ENCODE measurements at places on chromosomes 12 and 14.

GRCh38 chr12:508145-508544, 48.4 kb downstream of the B4GALNT3 start:
- no peak for DNase-seq

GRCh38 chr12:2395354-2395977, 342.7 kb downstream of the CACNA1C start:
- peak; percentile 5 for DNase-seq

DNA sequence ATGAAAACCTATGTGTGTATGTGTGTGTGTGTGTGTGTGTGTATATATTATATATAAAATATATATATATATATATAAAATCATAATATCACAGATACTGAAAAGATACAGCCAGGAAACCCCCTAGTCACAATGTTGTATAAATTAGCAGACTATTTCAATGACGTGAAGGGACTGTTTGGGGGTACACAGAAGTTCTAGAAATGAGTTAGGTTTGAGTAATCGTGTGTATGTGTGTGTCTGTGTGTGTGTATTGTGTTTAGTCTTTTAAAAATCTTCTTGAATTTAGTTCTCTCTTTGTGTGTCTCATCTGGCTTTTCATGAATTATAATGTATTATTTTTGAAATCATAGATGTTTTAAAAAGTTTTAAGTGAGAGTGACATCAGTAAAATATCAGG, 21.9 kb downstream of the ADAM21 start:
- DNase-seq, result no peak

DNA sequence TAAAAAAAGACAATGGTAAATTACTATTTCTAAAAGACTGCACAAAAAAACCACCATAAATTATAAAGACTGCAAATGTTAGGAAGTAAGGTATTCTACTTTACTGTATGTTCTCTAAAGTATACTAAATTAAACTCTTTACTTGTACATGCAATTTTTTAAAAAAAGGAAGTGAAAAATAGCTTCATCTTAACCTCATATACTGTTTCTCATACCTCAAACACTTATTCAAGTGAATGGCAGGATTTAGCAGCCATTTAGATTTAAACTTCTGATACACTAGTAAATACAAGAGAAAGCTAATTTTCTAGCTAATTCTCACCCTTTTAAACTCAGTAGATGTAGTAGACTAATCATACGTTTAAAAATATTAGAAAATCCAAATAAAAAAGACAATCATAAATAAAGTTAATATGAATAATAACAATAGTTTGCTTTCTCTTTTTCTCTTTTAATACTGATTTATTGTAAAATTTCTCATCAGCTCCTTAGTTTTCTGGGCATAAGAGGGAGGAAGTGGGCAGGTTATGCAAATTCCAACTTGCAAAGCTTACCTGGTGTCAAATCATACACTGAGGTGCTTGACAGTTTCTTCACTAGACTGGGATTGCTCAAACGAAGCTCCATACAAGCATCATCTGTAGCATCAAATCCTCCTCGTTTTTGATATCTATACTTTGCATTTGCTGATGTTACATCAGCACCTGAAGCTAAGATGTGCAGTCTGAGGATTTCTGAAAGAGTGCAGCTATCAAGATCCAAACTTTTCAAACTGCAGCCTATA, 71.0 kb upstream of the CFL2 start:
- DNase-seq, result no peak

DNA sequence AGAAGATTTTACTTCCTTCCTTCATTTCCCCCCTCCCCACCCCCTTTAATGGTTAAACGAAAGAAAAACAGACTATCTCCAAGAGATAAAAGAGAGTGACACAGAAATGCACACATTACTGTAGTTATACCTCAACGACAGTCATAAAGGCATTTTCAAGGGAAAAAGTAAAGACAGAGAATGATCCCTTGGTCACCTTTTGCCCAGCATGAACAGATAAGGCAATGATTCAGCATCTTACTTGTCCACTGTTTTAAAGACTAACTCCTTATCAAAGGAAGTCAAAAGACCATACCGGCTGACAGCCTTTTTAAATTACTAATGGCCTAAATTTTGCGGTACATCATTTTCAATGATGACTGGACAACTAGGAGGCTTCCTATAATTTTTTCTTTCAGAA, 326.6 kb downstream of the PAWR start:
- DNase-seq, result no peak

- DNase-seq, result no peak
Observed at GRCh38 chr14:46734286-46734685, 82.7 kb upstream of the RPL10L start.

GRCh38 chr14:59217011-59217410, 28.5 kb downstream of the DAAM1 start:
- no peak for DNase-seq

DNA sequence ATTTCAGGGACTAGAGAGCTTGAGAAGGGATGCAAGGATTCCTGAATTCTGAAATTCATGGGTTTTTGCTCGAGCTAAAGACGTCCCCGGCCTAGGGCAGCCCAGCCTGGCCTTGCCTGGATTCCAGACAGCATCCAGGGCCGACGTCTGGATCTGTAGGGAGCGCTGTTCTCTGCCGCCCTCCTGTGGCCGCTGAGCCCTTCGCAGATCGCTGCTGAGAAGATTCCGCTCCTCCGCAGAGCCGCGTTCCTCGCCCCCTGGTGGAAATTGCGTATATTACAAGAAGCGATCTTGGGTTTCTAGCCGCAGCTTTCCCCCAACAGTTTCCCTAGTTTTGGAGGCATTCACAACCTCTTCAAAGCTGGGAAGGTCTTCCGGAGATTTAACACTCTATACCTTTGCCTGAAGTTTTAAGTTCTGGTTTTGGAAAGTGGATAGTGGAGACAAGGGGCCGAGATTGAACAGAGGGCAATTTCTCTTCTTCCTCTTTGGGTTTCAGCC, 5.1 kb downstream of the CISTR start:
- DNase-seq, result peak; percentile 84

GRCh38 chr14:52314595-52315354, 663 bp downstream of the PTGER2 start:
- DNase-seq, result peak; percentile 22

DNA sequence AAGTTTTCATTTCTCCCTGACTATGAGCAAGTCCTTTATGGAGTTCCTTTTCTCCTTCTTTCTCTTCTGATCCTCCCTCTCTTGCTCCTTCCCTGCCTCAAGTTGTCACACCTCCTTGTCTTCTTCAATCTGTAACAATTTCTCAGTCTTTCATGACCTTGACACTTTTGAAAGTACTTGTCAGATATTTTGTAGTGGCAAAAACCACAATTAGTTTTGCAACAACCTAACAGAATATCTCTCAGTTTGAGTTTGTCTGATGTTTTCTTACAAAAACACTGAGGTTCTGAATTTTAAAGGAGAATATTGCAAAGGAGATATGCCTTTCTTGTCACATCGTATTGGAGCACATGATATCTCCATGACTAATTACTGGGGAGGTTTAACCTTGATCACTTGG, 4.1 kb upstream of the CRADD start:
- DNase-seq, result no peak

DNA sequence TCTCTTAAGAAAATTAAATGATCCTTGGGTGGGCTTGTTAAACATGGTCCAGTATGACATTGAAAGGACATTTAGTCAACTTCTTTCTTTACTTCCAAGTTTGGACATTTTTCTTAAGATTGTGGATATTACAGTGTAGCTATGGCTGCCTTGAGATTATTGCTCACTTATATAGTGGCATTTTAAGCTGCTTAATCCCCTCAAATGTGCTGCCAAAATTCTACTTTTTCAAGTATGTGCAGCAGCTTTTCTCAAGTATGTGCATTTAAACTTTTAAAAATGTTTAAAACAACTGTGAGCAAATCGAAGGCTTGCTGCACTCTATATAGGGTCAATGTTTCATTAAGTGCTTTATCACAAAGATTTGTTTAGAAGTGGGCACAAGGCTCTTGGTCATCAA, 7.4 kb downstream of the TXNRD1 start:
- no peak for DNase-seq

GRCh38 chr14:67928375-67928774, 108.8 kb downstream of the RAD51B start:
- DNase-seq, result no peak

- DNase-seq, result peak; percentile 55
Observed at GRCh38 chr12:101876861-101877805, at the start of gene DRAM1. TSS of gene DRAM1 (plus strand) at chr12:101877580. CDS start at chr12:101877790, 210 bp downstream.

GRCh38 chr12:50971946-50972345, 19.6 kb downstream of the HIGD1C start:
- no peak for DNase-seq

GRCh38 chr14:33504246-33505099, 446.4 kb downstream of the EGLN3 start:
- no peak for DNase-seq

DNA sequence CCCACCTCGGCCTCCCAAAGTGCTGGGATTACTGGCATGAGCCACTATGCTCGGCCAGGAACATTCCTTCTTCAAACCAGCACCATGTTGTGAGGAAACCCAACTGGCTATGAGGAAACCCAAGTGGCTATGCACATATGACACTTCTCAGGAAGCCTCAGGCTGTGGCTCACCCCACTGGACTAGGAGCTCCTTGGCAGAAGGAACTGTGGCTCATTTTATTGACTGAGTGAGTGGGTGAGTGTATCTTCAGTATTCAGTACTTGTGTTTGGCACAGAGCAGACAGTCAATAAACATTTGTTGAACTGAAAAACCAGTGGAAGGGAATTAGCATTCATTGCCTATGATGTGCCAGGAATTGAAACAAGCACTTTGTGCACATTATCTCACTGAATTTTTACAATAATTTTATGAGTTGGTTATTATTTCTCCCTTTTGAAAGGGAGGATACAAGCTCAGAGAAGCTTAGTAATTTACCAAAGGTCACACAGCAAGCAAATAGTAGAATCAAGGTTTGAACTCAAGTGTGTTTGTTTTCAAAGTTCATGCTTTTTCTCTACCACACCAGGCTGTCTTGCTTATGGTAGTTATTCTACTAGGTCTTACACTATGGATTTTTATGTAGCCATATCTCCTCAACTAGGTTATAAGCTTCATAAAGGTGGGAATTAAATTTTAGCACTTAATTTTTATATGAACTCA, 121.6 kb downstream of the VEZT start:
- no peak for DNase-seq

- no peak for DNase-seq
Observed at GRCh38 chr12:96190413-96191108, 3.6 kb upstream of the ELK3 start.

- no peak for DNase-seq
Observed at GRCh38 chr14:106276326-106277267, 750.2 kb downstream of the TMEM121 start.

DNA sequence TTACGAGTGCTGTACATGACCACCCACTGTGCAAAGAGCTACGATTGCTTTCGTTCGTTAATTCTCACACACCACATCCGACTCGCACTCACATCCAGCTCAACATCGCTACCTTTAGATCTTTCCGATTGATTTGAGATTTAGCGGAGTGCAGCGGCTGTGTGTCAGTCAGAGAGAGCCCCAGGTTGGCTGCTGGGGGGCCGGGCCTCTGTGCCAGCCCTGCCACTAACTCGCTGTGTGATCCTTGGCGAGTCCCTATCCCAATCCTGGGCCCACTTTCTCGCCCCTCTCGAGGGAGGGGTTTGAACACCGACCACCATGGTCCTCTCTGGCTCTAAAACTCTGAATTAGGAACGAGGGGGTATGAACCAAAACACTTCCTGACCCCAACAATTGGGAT, 8.6 kb downstream of the DLK1 start:
- DNase-seq, result no peak

- no peak for DNase-seq
Observed at GRCh38 chr14:66311990-66312389, 174.2 kb upstream of the CCDC196 start.

- DNase-seq, result no peak
Observed at GRCh38 chr14:79708426-79709388, 502.6 kb downstream of the DIO2 start.

GRCh38 chr14:30994681-30995620, 30.5 kb upstream of the AP4S1 start:
- DNase-seq, result no peak

DNA sequence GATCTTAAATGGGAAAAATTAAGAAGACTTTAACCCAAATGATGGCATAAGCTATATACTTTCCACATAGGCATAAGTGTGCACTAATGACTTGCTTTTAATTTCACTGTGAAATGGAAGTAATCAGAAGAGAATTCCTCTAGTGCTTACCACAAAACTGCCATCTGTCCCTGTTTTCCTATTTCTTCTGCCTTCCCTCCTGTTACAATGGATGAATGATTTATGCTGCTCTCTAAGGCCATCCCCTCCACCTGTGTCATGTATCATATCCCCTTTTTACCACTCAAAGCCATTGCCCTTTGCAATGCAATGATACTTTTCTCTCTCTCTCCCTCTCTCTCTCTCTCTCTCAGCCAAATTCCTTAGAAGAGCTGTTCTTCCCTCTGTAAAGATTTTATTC, 109.1 kb downstream of the C12orf50 start:
- DNase-seq, result no peak

- DNase-seq, result no peak
Observed at GRCh38 chr14:100222224-100223093, 16.5 kb upstream of the YY1 start.

DNA sequence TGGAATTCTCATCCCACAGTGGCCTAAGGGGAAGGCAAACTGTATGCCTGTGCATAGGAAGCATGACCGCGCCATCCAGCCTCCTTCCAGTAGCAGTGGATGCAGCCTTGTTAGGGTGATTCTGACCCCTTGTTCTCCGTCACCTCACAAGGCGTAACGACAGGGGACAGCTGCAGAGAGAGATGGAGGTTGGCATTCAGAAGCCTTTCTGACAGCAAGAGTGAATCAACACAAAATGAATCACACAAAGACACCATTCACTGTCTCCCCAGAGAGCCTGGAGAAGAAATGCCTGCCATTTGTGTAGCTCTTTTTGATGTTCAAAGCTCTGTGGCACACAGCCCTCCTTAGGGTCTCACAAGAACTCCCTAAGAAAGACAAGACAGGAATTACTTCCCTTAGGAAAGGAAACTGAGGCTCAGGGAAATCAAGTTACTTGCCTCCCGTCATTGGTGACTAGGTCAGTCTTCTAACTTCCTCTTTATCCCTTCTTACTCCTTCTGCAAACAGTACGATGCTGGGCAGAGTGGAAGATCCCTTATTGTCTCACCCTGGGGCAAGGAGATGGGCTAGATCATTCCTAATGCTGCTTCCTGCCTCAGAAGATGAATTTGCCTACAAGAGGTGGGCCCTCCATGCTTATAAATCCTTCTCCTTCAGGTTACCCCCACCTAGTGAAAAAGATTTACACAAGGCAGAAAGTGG, 280.9 kb downstream of the CACNA1C start:
- no peak for DNase-seq

DNA sequence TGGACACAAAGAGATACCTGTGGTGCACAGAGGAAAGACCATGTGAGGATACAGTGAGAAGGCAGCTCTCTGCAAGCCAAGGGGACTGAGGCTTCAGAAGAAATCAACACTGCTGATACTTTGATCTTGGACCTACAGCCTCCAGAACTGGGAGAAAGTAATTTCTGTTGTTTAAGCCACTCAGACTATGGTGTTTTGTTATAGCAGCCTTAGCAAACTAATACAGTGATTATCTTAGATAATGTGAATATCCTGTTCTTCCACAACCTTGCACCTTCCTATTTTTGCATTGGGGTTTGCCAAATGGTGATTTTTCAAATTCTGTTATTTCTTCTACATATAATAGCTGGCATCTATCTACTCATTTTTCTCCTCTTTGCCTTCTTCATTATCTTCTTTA, 8.2 kb upstream of the C14orf93 start:
- no peak for DNase-seq

Data from activated T-cell treated with anti-CD3 and anti-CD28 coated beads for 1 hour (primary cell).